Stimulated activated CD4-positive, alpha-beta T cell treated with anti-CD3 and anti-CD28 coated beads, Interleukin-12 subunit alpha, Interleukin-12 subunit beta, amount 100 ng/mL, for 48 hours (primary cell): ENCODE measurements at places on chromosomes 1 and 21.

GRCh38 chr1:185670187-185670627, 64.0 kb upstream of the HMCN1 start:
- DNase-seq = no peak

DNA sequence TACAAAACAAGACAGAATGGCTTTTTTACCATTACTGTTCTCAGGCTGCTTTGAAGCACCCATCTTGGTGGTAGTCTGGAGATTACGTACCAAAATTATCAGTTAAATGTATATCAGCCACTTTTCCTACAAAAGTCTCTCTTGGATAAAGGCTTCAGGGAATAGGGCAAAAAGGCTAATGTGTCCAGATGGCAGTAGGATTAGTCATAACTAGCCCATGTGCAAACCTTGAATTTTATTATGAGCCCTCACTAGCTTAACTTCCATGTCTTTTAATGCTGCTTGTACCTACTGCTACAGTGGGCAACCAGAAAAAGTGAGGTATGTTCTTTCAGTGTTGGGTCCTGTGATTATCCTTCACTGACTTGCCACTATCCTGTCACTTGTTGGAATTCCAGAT, 51.0 kb downstream of the PLPPR4 start:
- DNase-seq = no peak

DNA sequence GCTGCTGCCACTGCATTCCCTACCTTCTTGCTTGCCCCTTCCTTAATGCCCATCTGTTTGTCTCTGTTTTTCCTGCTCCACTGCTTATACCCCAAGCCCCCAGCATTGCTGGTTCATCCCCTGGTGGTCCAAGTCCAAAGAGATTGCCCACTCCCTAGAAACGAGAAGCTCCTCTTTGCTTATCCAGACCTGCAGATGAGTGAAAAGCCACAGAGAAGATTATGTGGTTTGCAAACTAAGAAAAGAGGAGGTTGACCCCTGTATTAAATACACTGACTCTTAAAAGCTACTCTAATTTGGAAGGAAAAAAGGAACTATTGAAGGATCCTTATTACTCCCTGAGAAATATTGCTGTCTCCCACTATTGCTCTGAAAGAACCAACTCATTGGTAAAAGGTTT, 146.8 kb upstream of the RAB4A start:
- DNase-seq = no peak

GRCh38 chr1:208475449-208475848, 231.3 kb upstream of the PLXNA2 start:
- no peak for DNase-seq

DNA sequence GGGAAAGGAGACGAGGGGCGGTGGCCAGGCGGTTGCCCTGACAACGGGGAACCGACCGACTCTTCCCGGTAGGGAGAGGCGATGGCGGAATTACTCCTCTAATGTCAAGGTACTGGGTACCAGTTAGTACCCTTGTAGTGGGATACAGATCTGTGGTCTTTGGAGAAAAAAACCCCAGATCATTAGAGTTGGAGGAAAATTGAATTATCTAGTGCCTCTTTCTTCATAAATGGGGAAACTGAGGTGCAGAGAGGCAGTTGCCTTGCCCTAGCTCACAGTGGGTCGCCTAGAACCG, 545 bp upstream of the PEF1 start:
- no peak for DNase-seq

GRCh38 chr1:78493451-78493850, 2.7 kb downstream of the PTGFR start:
- DNase-seq = no peak

- no peak for DNase-seq
Measured at GRCh38 chr1:47998396-47998990, 1.3 kb upstream of the TRABD2B start.

DNA sequence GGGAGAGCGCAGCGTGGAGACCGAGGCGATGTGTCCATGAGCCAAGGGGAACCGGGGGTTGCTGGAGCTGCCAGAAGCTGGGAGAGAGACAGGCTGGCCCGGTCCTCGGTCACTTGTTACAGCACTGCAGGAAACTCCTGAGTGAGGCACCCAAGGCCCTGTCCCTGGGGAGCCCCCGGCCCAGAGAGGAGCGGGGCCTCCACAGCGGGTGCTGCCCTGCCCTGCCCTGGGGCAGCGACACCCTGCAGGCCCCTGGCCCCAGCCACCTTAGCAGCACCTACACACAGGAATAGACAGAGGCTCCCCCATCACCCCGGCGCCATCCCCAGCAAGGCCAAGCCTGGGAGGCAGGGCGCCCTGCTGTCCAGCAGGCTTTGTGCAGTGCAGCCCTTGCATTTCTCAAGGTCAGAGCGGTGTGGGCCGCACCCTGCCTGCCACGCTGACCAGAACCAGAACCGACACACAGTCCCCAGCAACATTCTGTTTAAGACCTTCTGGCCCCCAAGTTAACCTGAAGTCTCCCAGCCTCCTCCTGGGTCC, 6.6 kb upstream of the MEGF6 start:
- DNase-seq = no peak

DNA sequence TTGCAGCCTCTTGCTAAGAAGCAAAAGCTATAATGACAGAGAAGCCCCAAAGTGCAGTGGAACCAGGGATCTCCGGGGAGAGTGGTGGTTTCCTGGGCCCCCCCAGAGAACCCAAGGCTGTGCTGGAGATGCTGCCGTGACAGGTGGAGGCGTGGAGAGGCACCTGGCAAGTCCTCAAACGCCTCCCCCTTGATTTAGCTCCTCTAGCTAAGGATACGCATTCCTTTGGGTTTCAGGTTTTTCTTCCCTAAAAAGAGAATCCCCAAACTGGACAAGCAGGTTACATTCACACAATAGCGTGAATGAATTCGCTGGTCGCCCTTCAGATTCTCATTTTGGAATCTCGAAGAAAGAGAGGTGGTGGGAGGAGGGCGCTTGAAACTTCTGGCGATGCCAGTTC, 853 bp upstream of the ATP1A1 start:
- DNase-seq = no peak
